ENCODE measurements at places on chromosomes 7 and 10.

- DNase-seq: no peak
Measured at GRCh38 chr10:89263531-89263930, 12.0 kb upstream of the LIPA start.

DNA sequence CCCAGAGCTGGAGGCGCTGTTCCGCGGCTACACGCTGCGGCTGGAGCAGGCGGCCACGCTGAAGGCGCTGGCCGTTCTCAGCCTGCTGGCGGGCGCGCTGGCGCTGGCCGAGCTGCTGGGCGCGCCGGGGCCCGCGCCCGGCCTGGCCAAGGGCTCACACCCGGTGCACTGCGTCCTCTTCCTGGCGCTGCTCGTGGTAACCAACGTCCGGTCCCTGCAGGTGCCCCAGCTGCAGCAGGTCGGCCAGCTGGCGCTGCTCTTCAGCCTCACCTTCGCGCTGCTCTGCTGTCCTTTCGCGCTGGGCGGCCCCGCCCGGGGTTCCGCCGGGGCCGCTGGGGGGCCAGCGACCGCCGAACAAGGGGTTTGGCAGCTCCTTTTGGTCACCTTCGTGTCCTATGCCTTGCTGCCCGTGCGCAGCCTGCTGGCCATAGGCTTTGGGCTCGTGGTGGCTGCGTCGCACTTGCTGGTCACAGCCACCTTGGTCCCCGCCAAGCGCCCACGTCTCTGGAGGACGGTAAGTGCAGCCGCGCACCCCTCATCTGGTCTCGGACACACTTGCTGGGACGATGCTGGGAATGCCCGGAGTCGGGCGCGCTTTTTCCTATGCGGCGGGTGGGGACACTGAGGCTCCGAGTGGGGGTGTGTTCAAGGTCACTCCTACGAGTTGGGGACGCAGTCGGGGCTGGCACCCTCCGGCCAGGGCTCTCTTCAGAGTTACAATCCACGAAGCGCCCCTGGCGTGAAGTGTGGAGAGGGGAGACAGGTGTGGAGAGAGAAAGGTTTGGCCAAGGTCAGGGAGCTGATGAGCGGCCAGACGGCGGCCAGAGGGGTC lies 717 bp downstream of the ADCY1 start:
- peak; percentile 63 for DNase-seq

GRCh38 chr10:10362800-10363199 lies 654.9 kb upstream of the CELF2 start:
- DNase-seq: no peak

DNA sequence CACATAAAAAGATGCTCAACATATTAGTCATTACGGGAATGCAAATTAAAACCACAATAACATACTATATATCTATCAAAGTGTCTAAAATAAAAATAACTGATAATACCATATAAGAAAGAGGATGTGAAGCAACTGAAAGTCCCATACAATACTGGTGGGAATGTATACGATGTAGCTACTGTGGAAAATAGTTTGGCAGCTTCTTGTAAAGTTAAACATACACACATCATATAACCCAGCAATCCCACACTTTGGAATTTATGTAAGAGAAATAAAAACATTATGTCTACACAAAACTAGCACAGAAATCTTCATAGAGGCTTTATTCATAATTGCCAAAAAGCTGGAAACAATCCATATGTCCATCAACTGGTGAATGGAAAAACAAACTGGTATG lies 10.5 kb upstream of the COMMD3 start:
- no peak for DNase-seq

DNA sequence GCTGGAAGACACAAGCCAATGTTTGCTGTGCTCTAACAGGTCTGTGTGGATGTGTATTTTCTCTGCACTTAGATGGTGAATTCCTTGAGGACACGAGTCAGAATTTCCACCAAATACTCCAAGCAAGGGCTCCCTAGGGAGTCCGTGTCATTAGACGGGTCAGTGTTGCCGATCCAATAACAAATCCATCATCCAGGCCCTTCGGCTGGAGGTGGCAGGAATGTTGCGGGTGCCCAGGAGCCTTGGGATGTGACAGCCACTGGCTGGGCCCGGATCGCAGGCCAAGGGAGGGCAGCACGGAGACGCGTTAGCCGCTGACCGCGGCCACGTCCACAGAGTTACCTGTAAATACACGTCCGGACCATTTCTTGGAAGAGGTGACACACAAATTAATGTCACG lies 186.8 kb downstream of the WDR37 start:
- no peak for DNase-seq

GRCh38 chr10:34010891-34011290 lies 676.4 kb upstream of the NRP1 start:
- no peak for DNase-seq

DNA sequence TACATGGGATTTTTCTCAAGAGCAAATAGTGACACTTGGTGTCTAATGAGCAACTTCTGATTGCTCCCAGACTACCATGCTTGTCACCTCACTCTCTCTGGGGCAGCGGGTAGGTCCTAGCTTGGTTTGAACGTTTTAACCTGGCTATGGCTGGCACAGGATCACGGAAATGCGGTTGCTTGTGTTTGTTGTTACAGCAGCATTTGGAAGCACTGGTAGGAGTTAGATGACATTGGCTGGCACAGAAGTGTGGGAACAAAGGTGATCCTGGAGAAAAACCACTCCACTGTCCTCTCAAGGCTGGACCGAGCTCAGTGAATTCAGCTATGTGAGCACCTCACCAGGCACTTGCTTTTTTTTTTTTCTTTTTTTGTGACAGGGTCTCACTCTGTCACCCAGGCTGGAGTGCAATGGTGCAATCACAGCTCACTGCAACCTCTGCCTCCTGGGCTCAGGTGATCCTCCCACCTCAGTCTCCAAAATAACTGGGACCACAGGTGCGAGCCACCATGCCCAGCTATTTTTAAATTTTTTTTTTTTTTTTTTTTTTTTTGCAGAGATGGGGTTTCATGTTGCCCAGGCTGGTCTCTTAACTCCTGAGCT lies 3.5 kb upstream of the PFKFB3 start:
- DNase-seq: no peak

GRCh38 chr10:12405342-12406320 lies 56.3 kb downstream of the CAMK1D start:
- DNase-seq: no peak

DNA sequence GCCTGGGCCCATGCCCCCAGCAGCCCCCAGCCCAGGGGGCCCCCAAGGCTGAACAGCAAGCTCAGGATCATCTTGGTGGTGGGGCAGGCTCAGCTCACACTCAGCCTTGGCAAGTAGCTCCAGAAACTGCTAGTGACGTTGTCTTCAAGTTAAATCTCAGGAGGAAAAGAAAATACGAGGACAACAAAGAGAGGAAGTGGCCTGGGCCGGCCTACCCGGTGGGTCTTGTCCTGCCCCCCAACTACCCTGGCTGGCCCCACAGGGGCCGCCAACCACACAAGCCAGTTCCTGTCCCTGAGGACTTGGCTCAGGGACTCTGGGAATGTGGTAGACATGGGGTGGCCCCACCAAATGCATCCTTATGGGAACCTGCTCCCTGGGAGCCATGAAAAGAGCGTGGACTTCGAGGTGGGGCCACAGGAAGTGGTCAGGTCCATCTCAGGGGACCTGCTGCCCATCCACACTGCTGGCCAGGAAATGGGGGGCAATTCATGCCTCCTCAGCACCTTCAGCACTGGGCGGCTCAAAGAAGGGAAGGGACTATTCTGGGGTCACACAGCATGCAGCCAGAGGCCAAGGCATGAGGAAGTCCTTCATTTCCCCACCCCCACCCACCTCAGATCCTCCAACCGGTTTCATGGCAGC lies at the start of gene MMRN2:
Gene MMRN2 (minus strand): TSS at position 145 of the 645 bp plus-strand sequence. CDS start 74 bp downstream, at position 71.
- peak; percentile 60 for DNase-seq

DNA sequence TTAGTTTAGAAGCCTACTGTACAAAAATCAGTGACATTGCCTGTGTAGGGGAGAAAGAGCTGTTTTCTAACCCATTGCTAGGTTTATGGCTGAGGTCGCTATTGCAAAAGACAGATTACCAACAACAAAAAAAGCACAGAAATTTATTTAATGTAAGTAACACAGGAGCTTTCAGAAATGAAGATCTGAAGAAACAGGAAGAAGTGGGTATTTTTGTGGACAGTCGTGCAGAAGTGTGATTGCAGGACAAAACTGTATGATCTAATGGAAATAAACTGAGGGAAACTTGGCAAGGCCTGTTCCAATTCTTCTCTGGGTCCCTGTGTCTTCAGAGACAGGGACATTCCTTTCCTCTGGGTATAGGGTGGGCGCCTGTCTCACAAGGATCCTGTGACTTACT lies 87.4 kb downstream of the APBB1IP start:
- no peak for DNase-seq

- DNase-seq: no peak
Measured at GRCh38 chr10:98106531-98106930, 27.9 kb upstream of the R3HCC1L start.
